ENCODE measurements at places on chromosomes 13 and 19. TPM values are rescaled to one million over a fixed set of nuclear protein-coding genes. Genes with fewer than 3 reads are reported as not detected.

The YJEFN3 gene
- 7.8 TPM for total RNA-seq

The ZNF528 gene
- total RNA-seq, result 16.7 TPM

The ZNF471 gene
- total RNA-seq, result 6.9 TPM

The CYP2F1 gene
- not detected for total RNA-seq

The LRRC8E gene
- 0.44 TPM for total RNA-seq

The B3GNT3 gene
- not detected for total RNA-seq

GRCh38 chr19:1760020-1760419 is 6.7 kb downstream of the ONECUT3 start:
- peaks cover 21% of the 10 kb centered on the region for H3K4me1 ChIP-seq
- H3K4me3 ChIP-seq, result no peak overlapping the region
- no peak for DNase-seq
- no peaks in the 10 kb centered on the region for H3K36me3 ChIP-seq

- no peaks in the 10 kb centered on the region for H3K27me3 ChIP-seq
- H3K4me3 ChIP-seq, result no peak overlapping the region
- no peaks in the 10 kb centered on the region for H3K4me1 ChIP-seq
Observed at GRCh38 chr13:20923272-20923671, 20.7 kb upstream of the XPO4 start.

DNA sequence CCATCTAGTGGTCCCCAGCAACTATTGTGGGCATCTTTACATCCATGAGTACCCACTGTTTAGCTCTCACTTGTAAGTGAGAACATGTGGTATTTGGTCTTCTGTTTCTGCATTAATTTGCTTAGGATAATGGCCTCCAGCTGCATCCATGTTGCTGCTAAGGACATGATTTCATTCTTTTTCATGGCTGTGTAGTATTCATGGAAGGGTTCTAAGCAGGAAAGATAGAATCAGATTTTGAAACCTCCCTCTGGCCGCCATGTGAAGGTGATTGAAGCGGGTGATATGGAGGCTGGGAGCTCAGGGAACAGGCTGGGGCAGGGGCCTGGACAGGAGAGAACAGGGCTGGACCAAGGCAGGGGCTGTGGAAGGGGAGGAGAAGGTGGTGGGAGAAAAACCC is 20.1 kb downstream of the LTBP4 start:
- DNase-seq, result no peak
- peaks cover 12% of the 10 kb centered on the region for H3K4me1 ChIP-seq
- no peaks in the 10 kb centered on the region for H3K27me3 ChIP-seq
- H3K36me3 ChIP-seq, result peaks cover 85% of the 10 kb centered on the region
- H3K27ac ChIP-seq, result no peak overlapping the region

GRCh38 chr19:16888629-16889365 is at the start of gene F2RL3:
Gene F2RL3, plus strand, starts transcription at chr19:16888999. Its CDS starts 191 bp downstream, at chr19:16889190.
- peak within 1 kb of the TSS; percentile 89 for H3K27ac ChIP-seq
- H3K27me3 ChIP-seq, result no peaks in the 10 kb centered on the region
- DNase-seq, result peak; percentile 58
- H3K4me3 ChIP-seq, result peak within 1 kb of the TSS; percentile 53
- peaks cover 54% of the 10 kb centered on the region for H3K4me1 ChIP-seq

DNA sequence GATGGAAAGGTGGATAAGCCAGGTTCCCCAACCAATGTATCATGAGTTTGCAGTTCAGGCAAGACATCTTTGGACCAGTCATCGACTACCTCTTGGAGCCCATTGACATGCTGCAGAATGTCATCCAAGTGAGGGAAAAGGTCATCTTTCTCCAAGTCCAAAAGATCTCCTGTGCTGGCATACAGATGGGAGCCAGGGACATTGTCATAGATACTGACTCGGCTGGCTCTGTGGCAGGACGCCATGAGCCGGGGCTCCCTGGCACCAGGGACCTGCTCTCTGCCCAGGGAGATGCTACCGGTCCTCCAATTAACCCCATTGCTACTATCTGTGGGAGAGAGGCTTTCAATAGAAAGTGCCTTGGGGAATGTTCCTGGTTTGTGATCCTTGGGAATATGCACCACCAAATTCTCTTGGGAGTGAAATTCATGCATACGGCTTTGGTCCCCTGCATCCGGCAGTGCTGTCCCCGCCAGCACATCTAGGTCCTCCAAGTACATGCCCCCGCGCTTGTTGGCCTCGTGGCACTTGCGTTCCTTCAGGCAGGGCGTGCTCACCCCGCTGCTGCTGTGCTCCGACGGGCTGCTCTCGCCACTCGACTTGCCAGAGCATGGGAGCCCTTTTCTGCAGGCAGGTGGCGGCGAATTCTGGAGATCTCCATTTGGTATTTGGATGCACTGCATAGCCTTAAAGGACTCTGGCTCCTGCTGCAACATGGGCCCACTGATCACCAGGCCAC is 113.0 kb downstream of the KL start:
- peaks cover 41% of the 10 kb centered on the region for H3K36me3 ChIP-seq
- peak overlapping the region; percentile 83 for H3K27ac ChIP-seq
- peaks cover 93% of the 10 kb centered on the region for H3K4me1 ChIP-seq
- no peak overlapping the region for H3K4me3 ChIP-seq

DNA sequence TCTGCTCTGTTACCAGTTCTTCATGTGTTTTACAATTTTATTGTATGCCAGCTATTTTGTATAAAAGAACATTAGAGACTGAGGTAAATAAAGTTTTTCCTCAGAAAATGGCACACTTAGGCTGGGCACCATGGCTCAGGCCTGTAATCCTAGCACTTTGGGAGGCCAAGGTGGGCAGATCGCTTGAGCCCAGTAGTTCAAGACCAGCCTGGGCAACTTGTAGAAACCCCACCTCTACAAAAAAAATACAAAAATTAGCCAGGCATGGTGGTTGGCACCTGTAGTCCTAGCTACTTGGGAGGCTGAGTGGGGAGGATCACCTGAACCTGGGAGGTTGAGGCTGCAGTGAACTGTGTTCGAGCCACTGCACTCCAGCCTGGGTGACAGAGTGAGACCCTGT is 32.0 kb downstream of the CCDC8 start:
- no peaks in the 10 kb centered on the region for H3K27me3 ChIP-seq
- DNase-seq, result no peak
- no peak overlapping the region for H3K27ac ChIP-seq

GRCh38 chr19:16375157-16375935 is 50.7 kb downstream of the KLF2 start:
- no peak overlapping the region for H3K27ac ChIP-seq
- no peaks in the 10 kb centered on the region for H3K27me3 ChIP-seq

DNA sequence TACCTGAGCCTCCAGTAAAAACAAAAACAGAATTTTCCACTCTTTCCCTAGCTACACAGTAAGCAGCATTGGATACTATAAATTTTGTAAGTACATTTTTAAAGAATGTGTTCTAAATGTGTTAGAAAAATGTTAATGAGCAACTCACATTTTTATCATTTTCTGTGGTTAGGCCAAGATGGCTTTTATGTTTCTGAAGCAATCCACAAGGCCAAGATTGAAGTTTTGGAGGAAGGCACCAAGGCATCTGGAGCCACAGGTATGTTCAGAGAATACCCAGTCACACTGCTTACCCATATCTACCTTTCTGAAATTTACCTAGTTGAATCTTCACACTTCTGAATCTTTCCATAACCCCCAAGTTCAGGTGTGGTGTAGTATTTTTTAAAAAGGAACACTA is 21.6 kb downstream of the SERPINE3 start:
- no peak overlapping the region for H3K27ac ChIP-seq
- H3K4me3 ChIP-seq, result no peak overlapping the region
- H3K36me3 ChIP-seq, result peaks cover 31% of the 10 kb centered on the region
- no peak for DNase-seq

DNA sequence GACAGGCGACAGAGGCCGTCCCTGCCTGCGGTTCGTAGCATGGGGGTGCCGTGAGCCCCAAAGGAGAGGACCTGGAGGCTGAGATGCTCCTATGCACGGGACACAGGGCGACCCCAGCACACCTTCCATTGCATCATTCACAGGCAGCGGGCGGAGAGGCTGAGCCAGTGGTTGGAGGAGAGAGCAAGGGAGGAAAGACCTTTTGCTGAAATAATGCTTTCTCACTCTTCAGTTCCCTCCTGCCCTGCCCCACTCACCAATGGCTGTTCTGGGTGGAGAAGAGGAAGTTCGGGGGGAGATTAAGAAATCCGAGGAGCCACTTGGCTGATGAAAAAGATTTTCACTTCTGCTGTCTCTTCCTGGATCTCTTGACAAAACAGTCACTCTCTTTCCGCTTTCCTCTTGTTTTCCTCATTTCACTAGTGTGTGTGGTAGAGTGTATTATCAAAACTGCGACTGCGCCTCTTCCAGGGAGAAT is at the start of gene NLRP12:
Gene NLRP12, minus strand, starts transcription at position 181 of the 478 bp plus-strand sequence. Its CDS starts 140 bp downstream, at position 41.
- peak within 1 kb of the TSS; percentile 28 for H3K4me3 ChIP-seq
- H3K27ac ChIP-seq, result no peak within 1 kb of the TSS
- no peaks in the 10 kb centered on the region for H3K36me3 ChIP-seq
- peaks cover 38% of the 10 kb centered on the region for H3K27me3 ChIP-seq

DNA sequence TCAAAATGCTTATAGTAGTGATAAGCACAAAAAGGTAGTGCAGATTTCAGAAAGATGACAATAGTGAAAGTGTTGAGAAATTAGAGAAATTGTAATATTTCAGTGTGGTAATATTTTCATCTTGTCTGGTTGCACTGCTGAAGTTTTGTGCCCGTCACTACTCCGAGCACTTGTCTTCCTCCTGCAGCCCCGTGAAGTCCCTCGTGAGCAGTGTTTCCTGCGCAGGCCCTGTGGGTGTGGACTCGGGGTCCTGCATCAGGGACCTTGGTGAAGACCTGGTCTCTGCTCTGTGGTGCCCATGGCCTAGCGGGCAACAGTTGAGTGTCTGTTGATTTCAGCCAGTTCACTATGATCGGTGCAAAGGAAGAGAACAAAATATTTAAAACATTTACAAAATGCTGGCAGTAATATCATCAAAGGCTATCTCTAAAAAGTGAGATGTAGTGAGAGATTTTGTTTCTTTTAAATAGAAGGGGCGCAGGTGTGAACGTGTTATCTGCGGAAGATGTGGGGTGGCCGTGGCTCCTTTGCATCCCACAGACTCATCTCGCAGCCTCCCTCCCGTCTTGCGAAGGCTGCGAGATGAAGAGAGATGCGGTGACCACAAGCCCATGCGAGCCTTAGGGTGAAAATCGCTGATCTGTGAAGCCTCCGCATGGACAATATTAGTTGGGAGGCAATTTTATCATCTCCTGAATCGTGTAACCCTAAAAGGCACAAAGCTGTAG is 27.7 kb upstream of the DCUN1D2 start:
- no peak overlapping the region for H3K27ac ChIP-seq
- no peak for DNase-seq
- no peaks in the 10 kb centered on the region for H3K27me3 ChIP-seq
- no peaks in the 10 kb centered on the region for H3K4me1 ChIP-seq
- H3K36me3 ChIP-seq, result peaks cover 63% of the 10 kb centered on the region
